ENCODE measurements at places on chromosomes 12 and 14.

DNA sequence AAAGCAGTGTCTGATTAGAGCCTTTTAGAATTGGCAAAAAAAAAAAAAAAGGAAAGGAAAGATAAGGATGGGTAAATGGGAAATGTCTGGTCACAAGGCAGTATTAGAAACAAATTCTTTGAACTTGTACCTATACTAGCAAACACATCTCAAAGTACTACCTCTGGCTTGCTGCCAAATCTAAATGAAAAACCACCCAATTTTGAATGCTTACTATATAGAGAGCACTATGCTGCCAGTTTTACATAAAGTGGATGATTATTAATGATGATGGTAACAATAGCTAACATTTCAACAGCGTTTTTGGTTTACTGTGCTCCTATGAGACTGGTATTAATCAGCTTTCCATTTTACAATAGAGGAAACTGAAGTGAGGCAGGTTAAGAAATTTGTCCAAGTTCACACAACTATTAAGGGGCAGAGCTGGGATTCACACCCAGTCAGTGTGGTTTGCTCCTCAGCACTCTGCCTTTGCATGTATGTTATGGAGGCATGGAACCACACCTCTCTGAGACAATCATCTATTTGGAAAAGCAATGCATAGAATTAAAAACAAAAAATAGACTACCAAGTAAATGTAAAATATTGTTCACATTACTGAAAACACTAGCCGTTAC, 34.2 kb downstream of the ATP2B1 start:
- DNase-seq: no peak

DNA sequence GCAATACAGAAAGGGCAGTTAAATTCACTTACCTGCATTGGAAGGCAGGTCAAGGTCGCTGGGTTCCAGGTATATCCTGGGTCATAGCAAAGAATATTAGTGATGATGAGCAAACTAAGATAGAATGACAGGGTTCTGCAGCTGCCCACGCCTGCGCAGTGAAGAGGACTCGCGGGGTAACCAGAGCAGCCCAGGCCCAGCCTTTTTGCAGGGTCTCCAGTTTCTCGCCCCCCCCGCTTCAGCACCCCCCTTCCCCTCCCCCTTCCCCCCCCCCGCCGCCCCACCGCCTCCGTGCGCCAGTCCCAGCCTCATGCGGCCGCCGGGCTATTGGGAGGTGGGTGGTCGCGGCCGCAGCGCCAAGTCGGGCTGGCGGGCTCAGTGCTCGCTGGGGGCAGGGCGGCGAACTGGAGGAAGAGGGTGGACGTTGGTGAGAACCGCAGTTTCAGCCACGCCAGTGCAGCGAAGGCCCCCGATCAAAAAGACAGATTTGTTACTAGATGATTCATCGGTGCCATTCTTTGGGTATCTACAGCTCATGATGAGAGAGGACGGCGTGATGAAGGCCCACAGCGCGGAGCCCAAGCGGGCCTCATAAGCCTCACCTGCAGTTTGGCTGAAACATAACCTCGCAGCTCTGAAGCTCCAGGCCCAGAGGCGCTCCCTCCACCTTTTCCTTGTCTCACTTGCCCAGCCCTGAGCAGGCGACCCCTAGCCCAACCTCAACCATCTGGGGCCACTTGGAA, 20.2 kb downstream of the SLC2A3 start:
- DNase-seq: no peak

- DNase-seq: peak; percentile 44
Observed at GRCh38 chr12:113403435-113404415, at the start of gene SDS. TSS of gene SDS (minus strand) at chr12:113403887. CDS start at chr12:113399708, 4,179 bp downstream.

GRCh38 chr12:123264642-123265041, 7.0 kb downstream of the CDK2AP1 start:
- no peak for DNase-seq

DNA sequence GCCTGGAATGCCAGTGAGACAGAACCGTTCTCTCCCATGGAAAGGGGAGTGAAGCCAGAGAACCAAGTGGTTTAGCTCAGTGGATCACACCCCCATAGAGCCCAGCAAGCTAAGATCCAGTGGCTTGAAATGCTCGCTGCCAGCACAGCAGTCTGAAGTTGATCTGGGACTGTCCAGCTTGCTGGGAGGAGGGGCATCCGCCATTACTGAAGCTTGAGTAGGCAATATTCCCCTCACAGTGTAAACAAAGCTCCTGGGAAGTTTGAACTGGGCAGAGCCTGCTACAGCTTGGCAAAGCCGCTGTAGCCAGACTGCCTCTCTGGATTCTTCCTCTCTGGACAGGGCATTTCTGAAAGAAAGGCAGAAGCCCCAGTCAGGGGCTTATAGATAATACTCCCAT, 374.3 kb upstream of the DCN start:
- DNase-seq: no peak

DNA sequence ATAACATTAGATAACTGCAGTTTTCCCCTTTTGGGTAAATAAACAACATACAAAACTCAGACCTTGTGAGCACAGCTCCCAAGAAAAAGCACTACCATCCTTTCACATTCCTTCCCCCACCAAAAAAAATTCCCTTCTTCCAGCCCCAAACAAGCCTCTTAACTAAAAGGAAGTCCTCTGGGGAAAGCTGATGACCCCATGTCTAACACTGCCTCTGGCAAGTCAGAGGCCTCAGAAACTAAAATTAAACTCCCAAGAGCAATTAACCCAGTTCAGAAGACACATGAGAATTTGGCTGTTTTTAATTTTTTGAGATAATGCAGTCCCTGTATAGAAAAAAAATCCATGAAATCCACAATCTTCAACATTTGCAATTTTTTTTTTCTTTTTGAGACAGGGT, 127.7 kb downstream of the SPTSSA start:
- no peak for DNase-seq

- no peak for DNase-seq
Observed at GRCh38 chr12:108515916-108516315, 839 bp downstream of the FICD start.

DNA sequence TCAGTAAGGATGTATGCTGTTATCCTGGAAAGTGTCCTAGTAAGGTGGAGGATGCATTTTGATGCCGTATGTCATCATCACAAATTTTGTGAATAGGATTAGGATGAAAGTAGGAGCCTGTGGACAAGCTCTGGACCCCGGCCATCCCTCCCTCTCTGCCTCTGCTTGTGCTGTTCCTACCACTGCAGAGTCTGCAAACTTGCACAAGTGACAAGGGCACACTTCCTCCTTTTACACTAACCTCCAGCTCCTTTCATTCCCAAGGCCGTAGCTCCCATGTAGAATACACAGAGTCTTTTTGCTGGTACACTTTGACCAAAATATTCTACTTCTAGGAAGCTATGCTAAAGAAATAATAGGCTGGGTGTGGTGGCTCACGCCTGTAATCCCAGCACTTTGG, 13.3 kb upstream of the TMCC3 start:
- no peak for DNase-seq

Measured in head of caudate nucleus (tissue), 42 donors.